ENCODE measurements at places on chromosomes 1 and 21.

DNA sequence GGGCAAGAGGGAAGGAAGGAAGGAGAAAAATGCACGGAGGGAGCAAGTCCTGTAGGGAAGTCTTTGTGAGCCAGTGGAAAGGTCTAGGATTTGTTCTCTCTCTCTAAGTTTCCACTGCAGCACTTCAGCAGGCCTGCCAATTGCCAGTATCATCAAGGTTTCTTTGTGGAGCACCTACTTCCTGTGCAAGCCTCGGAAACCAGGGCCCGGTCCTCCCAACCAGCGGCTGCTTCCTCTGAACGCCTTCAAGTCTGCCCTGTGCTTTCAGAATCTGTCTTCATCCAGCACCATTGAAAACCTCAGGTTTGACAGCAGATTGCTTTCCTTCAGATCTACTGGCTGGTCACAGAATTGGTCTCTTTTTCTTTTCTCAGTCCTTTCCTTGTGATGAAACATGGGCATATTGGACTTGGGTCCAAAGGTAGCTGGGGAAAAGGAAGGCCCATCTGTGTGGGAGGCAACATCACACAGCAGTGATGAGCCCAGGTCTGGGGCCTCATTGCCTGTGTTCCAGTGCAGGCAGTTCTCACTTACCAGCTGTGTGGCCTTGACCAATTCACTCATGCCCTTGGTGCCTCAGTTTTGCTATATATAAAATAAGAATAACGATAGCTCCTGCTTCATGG, 144.5 kb downstream of the SEC16B start:
- no peak for DNase-seq

- no peak for DNase-seq
These were observed 22.1 kb downstream of the LRRC71 start for GRCh38 chr1:156942576-156942975.

DNA sequence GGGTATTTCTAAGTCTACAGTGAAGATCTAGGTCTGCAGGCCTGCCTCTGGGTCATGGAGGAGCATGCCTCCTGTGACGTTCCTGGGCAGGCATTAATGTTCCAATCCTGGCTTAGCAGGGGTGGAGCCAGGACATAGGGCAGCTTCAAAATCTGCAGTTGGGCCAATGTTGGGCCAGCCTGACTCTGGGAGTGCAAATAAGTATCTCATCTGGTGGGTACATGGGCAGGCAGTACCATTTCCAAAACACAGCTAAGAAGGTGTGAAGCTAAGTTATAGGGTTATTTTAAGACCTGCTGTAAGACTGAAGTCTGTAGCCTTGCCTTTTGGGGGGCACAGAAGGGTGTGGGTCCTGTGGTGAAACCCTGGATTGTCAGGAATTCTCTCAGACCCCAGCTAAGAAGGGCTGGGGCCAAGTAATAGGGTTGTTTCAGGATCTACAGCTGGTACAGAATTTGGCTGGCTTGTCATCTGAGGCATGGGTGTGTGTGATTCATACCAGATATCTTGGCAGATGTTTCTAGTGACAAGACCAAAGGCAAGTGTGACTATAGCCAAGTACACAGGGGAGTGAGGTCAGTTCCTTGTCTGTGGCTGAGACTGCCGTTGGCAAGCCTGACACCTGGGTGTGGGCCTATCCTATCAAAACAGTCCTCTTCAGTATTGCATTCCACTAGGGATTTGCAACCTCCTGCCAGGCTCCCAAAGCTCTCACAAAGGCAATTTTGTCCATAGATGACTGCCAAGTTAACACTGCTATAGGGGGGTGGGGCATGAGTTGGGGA, 468.7 kb upstream of the B3GALT2 start:
- no peak for DNase-seq

DNA sequence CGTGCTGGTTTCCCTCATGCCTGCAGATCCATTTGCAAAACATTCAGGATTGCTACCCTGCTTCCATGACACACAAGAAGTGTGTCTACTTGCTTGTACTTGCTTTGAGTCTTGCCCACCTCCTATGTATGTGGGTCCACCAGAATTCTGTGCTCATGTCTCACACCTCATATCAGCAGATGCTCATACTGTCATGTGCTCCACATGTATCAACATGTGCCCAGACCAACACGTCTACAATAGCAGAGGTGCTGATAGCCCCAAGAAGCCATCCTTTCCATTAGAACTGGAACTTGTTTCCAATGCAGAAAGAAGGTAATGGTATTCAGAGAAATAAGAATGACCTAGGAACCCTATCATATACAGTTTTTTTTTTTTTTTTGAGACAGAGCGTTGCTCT, 27.9 kb upstream of the MYOC start:
- DNase-seq = no peak

- DNase-seq = no peak
These were observed 2.7 kb upstream of the PRXL2B start for GRCh38 chr1:2583871-2584351.

DNA sequence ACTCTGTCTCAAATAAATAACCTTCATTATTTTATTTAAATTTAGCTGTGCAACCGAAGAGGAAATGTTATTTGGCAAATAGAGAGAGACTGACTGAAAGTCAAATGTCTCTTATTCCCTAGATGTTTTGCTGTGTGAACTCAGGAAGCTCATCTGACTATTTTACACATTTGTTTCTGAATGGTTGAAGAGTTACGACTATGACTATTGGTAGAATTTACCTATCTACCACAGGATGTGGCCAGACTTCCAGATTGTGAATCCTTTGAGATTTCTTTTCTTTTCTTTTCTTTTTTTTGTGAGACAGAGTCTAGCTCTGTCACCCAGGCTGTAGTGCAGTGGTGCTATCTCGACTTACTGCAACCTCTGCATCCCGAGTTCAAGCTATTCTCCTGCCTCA, 5.3 kb upstream of the SDE2 start:
- no peak for DNase-seq
